ENCODE measurements at places on chromosomes 4 and X.

DNA sequence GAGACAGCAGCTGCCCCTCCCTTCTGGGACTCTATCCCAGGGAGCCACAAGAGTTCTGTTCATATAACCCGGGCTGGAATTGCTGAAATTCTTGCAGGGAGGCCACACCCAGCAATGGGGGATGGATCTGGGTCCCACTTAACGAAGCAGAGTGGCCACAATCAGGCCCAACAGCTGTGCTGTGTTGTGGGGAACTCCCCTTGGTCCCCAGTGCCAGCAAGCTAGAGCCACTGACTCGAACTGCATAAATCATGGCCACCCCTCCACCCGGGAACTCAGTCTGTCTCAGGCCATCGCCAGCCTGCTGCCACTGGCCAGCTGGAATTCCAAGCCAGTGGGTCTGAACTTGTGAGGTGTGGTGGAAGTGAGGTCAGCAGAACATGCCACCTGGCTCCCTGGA lies 111.1 kb downstream of the KLF8 start:
- no peak for DNase-seq

GRCh38 chr4:170091069-170091696 lies 1.4 kb upstream of the AADAT start:
- no peak for DNase-seq

DNA sequence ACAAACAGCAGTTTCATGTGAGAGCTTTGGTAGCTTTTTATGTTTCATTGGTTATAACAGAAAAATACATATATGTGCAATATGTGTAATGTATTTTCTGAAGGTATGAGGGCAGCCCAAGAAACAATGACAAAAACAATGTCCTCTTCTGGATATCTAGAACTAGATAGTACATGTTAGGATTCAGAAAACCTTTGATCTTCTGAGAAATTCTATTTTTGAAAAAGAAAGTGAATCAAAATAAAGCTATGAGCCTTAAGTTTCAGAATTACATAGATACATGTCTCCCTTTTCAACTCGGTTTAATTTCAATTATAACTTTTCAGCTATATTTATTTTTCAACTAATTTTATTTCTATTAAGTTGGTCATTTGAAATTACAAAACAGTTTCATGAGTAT lies 131.9 kb downstream of the REELD1 start:
- DNase-seq: no peak

DNA sequence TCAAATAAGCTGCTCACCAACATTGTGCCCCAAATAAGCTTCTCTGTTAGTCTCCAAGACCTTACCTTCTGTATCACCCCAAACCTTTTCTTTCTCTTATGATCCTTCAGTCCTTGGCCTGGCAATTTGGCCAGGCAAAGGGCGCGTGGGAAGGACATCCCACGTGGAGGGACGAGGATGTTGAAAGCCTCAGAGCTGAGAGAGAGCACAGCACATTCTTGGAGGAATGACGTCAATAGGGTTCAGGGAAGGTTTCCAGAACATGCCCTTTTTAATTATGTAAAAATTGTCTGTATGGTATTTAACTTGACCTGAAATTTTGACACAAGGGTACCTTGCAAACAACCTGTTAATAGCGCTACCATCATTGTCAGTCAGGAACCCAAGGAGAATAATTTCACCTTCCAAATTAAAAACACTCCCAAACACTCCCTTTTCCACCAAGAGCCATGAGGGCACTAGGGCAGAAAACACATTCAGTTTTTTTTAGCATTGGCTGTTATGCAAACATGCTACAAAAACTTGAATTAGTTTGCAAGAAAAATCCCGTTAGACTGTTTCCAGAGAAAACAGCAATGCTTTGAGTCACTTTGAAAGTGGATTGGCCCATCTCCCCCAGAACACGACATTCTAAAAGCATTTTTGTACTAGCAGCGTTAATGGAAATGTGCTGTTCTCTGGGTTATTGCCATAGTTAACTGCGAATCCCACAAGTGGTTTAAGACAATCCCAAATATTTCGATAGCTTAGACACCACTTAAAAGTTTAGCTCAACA lies 183.2 kb upstream of the PUDP start:
- DNase-seq: no peak

DNA sequence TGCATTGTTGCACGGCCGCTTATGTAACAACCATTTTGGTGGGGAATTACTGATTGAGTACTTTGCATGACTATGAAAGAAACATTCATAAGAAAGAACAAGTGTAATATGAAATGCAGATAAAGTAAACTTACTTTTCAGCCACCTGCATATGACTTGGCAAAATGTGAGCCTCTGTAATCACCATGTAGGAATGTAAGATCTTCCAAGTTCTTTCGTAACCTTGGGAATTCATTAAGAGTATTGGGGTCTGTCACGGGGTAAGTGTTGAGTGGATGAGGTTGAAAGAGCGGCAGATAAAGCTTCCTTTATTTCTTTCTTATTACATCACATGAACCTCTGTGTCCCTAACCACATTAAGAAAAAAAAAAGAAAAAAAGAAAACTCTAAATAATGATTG lies 348.5 kb upstream of the NR3C2 start:
- peak; percentile 26 for DNase-seq

DNA sequence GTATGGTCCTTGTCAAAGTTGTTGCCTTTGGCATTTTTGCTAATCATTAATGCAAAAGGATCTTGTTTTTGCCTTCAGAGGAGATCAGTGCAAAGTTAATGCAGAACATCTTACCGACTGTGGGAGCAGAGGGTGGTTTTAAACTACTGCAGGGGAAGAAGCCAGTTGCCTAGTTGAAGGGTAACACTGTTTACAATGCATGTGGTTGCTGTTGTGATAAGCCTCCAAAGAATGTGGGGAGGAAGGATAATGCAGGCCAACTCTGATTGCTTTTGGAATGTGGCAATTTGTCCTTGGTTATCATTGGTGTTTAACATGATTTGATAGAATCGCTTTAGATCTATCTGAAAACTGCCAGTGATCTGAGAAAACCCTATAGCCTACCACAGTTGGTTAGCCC lies 204.3 kb upstream of the TLL1 start:
- no peak for DNase-seq

- no peak for DNase-seq
Measured at GRCh38 chr4:176676901-176677300, 115.8 kb downstream of the VEGFC start.

DNA sequence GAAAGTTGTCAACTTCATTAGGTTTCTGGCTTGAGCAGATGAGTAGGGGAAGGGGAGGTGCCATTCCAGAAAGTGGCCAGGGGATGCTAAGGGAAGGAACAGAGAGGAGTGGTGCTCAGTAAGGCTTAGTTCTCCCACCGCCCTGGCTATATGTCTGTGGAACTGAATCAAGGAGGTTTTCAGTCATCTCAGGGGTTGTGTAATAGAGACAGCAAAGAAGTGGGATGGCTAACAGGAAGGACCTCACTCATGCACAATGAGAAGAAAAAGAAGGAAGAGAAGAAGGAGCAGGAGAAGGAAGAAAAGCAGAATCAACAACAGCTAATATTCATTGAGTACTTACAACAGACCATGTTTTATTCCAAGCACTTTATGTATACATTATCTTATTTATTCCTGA lies 368.7 kb downstream of the MID1IP1 start:
- no peak for DNase-seq

DNA sequence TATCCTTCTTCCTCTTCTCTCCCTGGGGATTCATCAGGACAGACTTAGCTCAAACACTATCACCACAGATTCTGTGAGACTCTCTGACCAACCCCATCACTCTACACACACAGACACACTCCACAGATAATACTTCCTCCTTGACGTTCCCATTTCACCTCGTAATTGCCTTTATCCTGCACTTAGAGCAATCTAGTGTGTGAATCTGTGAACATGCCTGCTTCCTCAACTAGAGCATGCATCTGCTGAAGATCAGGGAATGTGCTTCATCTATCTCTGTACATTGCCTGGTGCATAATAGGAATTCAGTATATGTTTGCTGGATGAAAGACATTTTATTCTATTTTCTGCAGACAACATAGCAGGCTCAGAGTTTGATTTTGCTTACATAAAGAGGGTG lies 25.1 kb upstream of the HS6ST2 start:
- DNase-seq: no peak

GRCh38 chr4:142846108-142846728 lies at the start of gene INPP4B:
INPP4B (minus strand) TSS chr4:142846301.
- DNase-seq: peak; percentile 84

DNA sequence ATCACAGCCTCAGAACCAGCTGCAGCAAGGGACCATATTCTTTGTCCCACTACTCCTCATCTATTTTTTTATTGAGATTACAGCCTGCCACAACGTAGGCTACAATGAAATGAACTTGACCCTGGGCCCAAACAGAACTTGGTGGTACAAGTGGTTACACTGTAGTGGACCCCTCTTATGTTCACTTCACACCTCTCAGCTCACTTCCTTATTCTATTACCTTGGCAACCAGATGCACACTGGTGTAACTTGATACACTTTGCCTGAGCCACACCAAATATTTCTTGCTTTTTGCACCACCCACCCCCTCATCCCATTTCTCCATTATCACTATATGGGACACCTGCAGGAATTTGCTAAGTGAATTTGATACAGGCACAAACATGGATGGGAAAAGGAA lies 105.8 kb downstream of the CXCL13 start:
- no peak for DNase-seq

DNA sequence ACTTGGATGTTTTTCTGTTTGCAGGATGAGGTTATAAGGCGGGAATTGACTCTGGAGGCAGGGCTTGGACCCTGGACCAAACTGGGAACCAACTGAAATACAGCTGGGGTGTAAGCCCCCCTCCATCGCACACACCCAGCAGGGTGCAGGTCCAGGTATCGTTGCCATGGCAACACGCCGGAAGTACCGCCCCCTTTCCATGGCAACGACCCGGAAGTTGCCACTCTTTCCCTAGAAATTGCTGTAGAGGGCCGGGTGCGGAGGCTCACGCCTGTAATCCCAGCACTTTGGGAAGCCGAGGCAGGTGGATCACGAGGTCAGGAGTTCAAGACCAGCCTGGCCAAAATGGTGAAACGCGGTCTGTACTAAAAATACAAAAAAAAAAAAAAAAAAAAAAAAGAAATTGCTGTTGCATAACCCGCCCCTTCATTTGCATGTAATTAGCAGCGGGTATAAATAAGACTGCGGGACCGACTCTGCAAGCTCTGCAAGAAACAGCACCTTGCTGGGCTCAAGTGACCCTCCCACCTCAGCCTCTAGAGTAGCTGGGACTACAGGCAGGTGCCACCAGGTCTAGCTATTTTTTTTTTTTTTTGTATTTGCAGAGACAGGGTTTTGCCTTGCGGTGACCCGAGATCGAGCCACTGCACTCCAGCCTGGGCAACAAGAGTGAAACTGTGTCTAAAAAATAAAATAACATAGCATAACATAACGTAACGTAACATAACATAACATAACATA lies 139.6 kb downstream of the CRLF2 start:
- DNase-seq: no peak

GRCh38 chr4:25346913-25347312 lies 30.1 kb upstream of the ANAPC4 start:
- DNase-seq: no peak

DNA sequence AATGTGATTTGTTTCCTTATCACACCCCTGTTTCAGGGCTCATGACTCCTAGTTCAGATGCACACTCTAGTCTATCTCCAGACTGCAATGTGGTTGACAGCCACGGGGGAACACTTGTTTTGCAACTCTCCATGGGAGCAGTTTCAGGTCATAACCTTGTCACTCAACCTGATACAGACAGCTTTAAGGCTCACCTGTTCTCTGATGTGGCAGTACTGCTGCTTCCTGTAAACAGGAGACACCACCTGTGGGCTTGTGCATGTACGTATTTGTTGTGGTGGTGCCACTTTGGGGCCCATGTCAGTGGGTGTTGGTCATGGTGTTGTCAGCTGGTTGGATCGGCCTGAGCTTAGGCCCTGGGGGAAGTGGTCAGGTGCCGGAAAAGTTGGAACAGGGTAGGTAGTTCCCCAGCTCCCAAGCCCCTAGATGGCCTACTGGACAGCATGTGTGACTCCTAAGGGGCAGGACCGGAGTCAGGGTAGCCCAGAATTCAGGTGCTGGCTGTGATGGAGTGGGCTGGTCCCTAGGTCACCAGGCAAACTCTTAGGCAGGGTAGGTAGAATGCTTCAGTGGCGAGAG lies 46.2 kb downstream of the FAM9B start:
- DNase-seq: no peak

GRCh38 chrX:93259029-93259428 lies 414.3 kb downstream of the NAP1L3 start:
- no peak for DNase-seq

DNA sequence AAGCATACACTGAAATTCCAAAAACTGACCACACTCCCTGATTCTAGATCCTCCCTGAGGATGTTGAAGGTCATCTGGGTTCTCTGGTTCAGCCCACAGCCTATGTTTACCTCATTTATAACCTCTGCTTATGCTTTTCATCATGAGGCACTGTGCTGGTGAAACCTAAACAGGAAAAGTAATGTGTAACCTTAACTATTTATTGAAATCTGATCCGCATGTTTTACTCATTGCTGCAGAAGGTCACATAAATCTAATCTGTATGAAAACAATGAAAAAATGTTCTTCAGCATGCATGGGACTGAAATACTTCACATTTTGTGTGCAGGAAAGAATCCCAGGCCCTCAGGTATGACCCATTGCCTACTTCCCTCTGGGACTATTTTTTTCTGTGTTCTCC lies 30.3 kb downstream of the UCHL1 start:
- no peak for DNase-seq
